Fibroblast of upper back skin (primary cell): ENCODE measurements at places on chromosomes 16 and 17.

- DNase-seq, result peak; percentile 82
Measured at GRCh38 chr17:62854098-62854680, 46.1 kb upstream of the MARCHF10 start.

DNA sequence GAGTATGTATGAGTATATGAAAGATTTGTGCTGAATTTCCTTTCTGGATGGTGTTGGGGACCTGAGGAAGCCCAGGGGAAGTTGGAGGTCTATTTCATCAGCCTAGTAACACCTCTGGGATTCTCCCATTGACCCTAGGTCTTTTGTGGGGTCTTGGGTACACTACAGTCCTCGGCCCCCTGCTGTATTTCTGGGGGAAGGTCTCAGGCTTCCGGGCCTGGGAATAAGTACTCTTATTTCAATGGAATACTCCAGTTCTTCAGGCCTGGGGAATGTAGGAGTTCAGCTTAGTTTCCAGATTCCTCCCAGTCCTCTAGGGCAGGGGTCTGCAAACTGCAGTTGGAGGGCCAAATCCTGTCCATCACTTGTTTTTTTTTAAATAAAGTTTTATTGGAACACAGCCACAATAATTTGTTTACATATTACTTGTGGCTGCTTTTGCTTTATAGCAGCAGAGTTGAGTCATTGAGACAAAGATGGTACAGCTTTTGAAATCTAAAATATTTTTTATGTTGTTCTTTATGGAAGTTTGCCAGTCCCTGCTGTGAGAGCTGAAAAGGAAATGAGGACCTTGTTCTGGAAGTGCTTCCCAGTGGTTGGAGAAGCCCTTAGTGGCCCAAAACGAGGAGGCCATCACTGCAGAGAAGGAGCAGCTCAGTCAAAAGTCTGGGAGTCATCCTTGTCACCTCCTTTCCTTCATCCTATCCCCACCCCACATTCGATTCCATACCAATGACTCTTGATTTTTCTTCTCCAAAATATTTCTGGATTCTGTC is 142.5 kb upstream of the HS3ST2 start:
- no peak for DNase-seq

- DNase-seq, result peak; percentile 36
Measured at GRCh38 chr16:85750827-85751697, at the start of gene C16orf74. C16orf74 (minus strand) TSS chr16:85751096; CDS start chr16:85735217, 15,879 bp downstream.

DNA sequence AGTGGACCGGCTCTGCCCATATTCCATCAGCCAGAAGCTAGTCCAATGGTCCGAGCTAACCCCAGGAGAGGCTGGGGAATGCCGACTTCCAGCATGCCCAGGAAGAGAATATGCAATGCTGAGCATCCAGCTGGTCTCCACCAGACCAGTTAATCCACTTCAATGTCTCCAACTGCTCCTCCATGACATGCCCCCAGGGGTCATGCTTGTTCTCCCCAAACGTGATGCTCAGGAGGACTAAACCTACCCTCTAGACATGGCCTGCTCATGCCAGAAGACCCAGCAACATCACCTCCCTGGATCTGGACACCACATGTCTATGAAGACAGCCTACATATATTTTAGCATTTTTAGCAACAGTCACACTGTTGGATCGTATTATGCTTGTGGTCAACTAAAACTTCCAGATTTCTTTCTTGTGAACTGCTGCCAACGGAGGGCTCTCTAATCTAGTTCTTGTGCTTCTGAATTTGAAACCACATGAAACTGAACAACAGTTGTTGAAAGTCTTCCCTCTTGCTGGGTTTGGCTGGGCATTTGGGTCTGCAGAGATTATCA is 245.1 kb downstream of the SOX9 start:
- peak; percentile 91 for DNase-seq

DNA sequence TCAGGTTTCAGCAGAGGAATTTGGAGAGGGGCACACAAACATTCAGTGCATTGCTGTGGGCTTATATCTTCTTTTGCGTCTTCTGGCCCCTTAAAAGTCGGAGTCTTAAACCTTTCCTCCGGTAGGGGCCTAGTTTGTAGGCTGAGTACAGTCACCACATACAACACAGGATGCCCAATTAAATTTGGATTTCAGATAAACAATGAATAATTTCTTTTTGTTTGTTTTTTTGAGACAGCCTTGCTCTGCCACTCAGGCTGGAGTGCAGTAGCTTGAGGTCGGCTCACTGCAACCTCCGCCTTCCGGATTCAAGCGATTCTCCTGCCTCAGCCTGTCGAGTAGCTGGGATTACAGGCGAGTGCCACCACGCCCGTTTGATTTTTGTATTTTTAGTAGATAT is 26.7 kb upstream of the ADORA2B start:
- DNase-seq, result no peak

DNA sequence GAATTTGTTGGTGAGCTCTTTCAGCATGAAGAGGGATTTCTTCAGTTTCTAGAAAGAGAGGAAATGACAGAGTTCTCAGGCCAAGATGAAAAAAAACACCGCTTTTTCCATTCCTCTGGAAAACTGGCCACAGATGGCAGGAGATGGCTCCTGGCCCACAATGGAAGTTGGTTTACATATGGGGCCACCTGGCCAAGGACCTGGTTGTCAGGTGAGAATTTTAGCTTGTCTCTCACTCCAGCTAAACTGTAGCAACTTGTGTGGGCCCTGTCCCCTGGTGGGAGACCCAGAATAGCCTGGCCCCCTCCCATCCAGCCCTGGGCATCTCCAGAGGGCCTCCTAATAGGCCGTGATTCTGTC is 33.6 kb downstream of the LGALS9 start:
- no peak for DNase-seq

GRCh38 chr17:77602883-77603640 is 355.4 kb upstream of the TNRC6C start:
- no peak for DNase-seq

GRCh38 chr17:1644493-1645206 is 882 bp downstream of the SCARF1 start:
- peak; percentile 49 for DNase-seq

- no peak for DNase-seq
Measured at GRCh38 chr17:53428913-53429312, 393.8 kb upstream of the KIF2B start.

GRCh38 chr17:72199256-72199655 is 78.4 kb downstream of the SOX9 start:
- DNase-seq, result no peak

DNA sequence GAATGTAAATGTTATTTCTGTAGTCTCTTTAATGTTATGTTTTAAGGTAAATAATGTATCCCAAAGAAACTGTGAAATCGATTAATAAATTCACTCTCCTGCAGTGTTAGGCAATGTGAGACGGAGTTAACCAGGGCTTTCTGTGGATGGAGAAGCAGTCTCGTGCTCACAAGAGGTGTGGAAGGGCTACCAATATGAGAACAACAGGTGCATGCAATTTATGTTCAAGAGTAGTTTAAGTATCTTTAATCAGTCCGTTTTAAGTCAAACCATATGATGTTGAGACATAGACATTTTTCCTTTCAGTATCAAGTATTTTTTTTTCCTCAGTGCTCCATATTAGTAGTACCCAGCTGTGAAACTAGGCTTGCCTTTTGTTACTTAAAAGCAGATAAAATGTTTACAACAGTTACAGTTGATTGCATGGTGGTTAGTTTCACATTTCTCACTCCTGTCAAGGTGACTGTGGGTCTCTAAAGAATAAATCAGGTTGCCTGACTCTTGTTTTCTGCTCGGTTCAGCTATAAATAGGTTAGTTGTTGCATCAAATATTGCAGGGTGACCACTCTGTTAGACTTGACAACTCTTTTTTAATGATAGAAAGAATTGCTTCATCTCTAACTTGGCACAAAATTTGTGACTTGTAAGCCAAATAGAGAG is 54.4 kb downstream of the COX10 start:
- no peak for DNase-seq

- DNase-seq, result no peak
Measured at GRCh38 chr17:43324205-43324893, 74.4 kb upstream of the ARL4D start.

DNA sequence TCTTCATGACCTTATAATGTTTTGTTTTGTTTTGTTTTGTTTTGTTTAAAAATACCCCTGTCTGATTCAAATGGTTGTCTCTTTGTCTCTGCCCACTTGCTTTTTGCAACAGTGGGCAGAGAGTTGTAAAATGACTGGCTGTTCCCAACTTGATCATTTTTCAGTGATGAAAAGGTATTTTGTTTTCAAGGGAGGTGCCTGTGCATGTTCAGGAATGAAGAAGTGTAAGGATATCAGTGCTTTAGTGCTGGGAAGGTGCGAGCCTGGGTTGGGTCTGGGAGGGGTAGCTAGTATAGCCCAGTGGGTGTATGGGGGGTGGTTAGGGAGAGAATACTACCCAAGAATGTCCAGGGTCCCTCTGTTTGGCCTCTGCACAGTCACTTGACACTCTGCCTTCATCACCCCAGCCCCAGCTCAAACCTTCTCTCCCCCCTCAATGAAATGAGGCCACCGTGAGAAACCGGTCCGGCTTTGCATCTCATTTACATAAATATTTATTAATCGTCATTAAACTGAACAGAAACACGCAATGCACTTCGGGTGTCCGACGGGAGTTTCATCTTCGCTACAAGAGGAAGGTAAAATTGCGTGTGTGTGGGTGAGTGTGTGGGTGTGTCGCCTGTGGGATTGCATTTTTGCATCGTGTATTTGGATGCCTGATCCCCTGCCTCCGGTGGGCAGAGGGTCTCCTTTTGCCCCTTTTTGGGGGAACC is 4.3 kb downstream of the NEUROD2 start:
- no peak for DNase-seq

DNA sequence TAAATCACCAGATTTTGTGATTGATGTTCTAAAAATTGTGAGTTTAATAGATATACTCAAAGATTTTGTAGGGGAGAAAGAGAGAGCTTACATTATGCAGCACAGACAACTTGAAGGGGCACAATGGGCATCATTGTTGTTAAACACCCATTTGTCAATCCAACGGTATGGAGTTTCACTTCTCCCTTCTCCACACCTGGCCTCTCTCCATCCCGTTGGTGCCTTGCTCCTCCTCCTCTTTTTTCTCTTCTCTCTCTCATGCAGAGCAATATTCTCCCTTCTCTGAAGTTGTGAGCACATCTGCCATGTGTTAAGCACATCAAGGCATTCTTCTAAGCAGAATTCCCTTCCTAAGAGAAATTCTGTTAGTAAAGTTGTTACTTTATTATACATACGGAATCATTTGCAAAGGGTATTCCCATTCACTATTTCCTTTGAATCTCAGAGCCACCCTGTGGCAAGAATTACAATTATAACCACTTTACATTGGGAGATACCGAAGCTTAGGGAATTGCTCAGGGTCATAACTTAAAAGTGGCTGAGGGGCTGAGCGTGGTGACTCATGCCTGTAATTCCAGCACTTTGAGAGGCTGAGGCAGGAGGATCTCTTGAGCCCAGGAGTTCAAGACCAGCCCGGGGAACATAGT is 40.5 kb upstream of the SKAP1 start:
- peak; percentile 83 for DNase-seq

DNA sequence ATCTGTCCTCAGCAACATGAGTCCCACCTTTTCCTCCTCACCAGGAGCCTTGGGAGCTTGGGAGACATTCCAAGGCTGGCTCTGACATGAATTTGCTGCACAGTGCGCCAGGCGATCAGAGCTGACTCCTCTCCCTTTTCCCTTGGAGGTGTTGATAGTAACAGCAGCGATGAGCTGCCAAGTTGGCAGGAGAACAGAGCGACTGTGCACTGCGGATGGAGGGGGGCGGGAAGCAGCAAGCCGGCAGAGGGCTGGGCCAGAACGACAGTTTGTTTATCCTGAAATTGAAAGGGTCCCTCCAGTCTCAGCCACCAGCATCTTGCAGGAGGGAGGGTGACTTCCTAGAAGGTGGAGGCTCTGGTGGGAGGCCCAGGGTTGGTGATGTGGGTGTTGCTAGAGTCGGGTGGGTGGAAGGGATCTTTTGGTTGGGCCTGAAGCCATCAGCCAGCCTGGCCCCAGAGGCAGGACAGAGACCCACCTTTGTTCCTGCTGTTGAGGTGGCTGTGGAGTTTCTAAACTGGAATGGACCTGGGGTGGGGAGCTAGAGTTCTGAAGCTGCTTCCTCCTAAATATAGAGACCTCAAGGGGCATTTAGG is 22.5 kb upstream of the DYNLL2 start:
- peak; percentile 29 for DNase-seq

DNA sequence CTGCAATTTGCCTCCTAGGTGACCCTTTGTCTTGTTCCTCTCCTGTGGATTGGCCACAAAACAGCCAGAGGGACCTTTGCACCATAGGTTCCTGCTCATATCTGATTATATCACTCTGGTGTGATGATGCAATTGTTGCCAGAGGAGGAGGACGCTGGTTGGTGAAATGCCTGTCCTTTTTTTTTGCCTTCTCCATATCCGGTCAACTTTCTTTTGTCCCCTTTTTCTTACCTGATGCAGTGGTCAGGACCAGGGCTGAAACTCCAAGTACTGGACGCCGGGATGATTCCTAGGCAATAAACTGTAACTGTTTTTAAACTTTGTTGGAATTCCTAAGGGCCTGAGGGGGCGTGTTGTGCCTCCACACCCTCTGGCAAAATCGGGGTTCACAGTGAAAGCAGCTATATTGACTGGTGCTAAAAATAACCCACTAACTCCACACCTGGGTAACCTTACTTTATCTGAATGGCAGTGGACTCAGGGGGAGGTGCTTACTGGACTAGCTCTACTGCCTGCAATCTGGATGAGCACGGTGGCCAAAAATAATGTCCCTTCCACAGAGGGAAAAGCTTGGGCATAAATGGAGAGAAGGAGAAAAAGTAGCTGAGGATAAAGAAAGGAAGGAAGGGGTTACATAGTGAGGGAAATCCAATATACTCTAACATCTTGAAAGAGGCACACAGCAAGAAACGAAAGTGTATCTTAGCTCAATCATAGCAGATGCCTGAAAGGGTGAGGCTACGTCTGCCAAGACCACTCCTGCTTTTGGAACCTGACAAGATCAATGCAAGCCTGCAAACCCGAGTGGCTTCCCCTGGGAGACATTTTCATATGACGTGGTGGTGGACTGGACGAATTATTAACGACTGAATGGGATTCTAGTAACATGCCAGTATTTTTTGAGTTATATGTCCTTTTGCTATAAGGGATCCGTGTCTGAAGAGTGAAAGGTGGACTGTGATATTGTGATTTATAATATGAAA is 28.4 kb upstream of the ZNF423 start:
- DNase-seq, result no peak

DNA sequence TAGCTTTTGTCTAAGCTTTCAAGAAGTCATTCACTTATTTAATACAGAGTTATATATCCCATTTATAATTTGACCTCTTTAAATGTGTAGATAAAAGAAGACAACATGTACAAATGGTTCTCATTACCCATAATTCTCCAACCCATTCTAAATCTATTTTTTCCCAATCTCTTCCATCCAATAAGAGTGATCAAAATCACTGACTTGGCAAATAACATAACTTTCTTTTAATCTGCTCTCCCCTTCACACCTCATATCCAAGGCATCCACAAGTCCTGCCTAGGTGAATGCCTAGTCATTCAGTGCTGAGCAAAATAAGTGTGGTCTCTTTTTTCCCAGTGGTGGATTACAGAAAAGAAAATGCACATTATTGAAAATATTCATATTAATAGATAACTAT is 1231.1 kb downstream of the CDH11 start:
- DNase-seq, result no peak

GRCh38 chr16:9898555-9898954 is 283.7 kb downstream of the GRIN2A start:
- no peak for DNase-seq
